ENCODE measurements at places on chromosomes 4 and X. TPM values are rescaled to one million over a fixed set of nuclear protein-coding genes. Genes with fewer than 3 reads are reported as not detected.

The PTCHD1 gene
- 4.3 TPM for total RNA-seq

The RTL9 gene
- total RNA-seq = 0.07 TPM

The ASB11 gene
- total RNA-seq = not detected

GRCh38 chr4:10108818-10109783 is 7.5 kb downstream of the WDR1 start:
- peak; percentile 34 for DNase-seq

DNA sequence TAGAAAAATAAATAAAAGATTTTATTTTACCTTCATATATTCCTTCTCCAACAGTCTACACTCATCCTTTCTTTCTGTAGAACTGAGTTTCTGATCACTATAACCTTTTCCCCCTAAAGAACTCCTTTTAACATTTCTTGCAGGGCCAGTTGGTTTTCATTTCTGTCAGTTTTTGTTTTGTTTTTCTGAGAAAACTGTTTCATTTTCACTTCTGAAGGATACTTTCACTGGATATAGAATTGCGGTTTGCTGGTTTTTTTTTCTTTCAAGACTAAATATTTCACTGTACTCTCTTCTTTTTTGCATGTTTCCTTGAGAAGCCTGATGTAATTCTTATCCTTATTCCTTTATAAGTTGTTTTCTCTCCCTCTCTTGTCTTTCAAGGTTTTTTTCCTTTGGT is 90.4 kb upstream of the EOLA2 start:
- DNase-seq = no peak

- DNase-seq = no peak
These were observed 10.7 kb downstream of the CAPN6 start for GRCh38 chrX:111259559-111259958.

- DNase-seq = no peak
These were observed 1240.7 kb downstream of the C4orf33 start for GRCh38 chr4:130336585-130337217.

- no peak for DNase-seq
These were observed 39.0 kb downstream of the PLAC8 start for GRCh38 chr4:83075311-83076095.

GRCh38 chr4:133484287-133484686 is 335.2 kb downstream of the PCDH10 start:
- no peak for DNase-seq

DNA sequence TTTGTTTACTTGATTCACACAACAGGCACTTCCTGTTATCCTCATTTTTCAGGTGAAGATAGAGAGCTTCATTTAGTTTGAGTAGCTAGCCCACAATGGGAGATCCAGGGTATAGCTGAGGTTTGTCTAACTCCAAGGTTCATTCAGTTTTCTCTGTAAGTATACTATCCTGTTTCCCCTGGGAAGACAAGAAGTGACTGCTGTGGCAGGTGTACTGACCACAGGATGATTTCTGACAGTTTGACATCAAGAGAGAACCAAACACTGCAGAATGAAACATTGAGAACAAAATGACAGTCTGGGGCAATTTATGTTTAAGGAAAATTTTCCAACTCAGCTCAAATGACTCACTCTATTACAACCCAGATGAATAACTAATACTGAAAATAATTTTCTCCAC is 958.0 kb downstream of the STPG2 start:
- no peak for DNase-seq

GRCh38 chrX:118976599-118977340 is 2.4 kb downstream of the LONRF3 start:
- DNase-seq = peak; percentile 48
